ENCODE measurements at places on chromosomes 12 and 14.

- no peak for DNase-seq
These were observed 84.1 kb downstream of the PPP1R12A start for GRCh38 chr12:79850610-79851299.

DNA sequence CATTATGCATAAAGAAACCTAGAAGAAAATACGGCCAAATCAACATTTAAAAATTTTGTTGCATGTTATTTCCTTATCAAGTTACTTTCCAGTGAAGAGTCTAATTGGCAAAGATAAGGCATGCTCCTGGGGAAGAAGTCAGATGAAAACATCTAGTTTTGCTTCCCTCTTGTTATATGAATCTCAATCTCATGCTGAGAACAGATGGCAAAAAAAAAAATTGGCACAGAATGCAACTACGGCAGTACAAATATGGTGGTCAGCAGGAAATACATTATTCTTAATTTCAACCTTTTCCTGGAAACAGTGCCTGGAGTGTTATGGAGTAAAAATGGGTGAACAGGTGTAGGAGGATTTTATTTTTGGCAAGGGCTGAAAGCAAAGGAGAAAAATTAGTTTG is 32.8 kb downstream of the HECTD4 start:
- DNase-seq, result no peak

- DNase-seq, result no peak
These were observed 912.2 kb downstream of the FLRT2 start for GRCh38 chr14:86442135-86442534.

GRCh38 chr14:26330982-26331381 is 266.9 kb downstream of the NOVA1 start:
- no peak for DNase-seq

DNA sequence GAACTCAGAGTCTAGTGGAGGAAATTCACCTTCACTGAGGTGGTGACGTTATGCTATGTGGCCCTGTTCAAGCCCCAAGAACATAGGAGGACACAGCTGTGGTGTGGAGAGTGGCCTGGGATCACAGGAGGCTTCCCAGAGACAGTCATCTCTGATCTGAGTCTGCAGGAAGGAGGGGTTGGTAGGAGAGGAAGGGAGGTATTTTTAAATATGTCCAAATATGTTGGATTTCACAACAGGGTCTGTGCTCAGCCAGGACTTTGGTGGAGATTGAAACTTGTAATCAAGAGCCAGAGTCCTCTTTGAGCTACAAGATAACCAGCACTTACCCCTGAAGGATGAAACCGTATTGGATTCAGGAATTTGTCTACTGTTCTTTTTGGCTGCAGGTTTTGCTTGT is 26.4 kb upstream of the MED13L start:
- no peak for DNase-seq

DNA sequence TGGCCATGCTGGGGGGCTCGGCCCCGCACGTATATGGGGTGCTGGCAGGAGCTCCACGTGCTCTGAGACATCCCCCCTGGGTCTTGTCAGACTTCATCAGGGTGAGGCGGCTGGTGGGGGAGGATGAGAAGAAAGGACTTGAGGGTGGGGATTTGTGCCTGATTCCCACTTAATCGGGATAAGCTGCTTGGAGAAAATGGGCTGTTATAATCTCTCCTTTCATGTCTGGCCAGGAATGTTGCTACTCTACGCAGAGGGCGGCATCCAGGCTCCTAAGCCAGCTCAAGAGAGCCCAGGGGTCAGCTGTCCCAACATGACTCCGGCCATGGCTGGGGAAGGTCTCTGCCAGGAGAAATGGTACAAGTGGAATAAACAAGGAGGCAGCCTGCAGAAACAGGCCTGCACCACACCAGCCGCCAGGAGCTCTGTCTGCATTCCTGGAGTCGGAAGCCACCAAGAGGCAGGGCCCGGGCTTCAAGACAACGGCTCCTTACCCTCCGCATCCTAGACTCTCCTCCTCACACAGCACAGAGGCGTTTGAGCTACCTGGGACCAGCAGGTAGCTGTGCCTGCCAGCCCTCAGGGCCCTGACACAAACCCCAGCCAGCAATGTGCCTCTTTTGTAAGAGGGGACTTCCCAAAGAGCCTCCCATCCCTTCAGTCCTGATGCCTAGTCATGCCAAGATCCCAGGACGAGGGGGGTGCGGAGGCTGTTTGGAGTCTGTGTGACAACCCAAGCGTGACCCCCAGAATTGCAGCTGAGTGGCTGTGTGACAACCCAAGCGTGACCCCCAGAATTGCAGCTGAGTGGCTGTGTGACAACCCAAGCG is 195.8 kb upstream of the DIO3 start:
- no peak for DNase-seq

GRCh38 chr14:65604936-65605335 is 192.4 kb downstream of the FUT8 start:
- peak; percentile 32 for DNase-seq

Data from ELR (cell line).